ENCODE measurements at places on chromosomes 5 and 9. TPM values are rescaled to one million over a fixed set of nuclear protein-coding genes. Genes with fewer than 3 reads are reported as not detected.

GRCh38 chr9:134325096-134325812 lies 1.0 kb upstream of the RXRA start:
- no peak for DNase-seq

DNA sequence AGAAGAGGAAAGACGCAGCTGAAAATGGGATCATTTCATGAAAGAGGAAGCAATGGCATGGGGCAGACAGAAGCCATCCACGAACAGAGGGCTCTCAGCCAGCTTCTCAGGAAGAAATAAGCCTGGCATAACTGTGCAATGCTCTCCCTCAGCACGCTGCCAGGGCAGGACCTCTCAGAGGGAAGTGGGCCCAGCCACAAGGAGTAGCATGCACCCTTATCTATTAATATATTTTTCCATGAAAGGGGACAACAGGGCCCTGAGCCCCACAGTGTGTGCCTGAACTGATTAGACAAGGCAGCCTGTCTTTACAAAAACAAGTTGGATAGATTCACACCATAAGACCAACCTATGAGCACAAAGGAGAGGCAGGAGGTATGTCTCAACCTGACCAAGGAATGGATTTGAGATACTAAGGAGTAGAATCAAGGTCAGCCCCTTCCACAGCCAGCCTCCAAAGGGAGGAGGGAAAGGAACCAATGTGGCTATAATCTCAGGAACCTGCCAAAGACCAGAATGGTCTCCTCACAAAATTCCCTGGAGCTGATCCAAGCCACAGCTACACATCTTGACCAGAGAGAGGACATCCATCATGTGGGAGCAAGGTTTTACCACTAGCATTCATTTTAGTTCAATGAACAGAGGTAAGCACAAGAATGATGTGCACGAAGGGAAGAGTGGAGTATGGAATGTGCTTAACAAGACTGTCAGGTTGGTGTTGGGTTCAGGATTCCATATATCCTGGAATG lies 154.8 kb downstream of the SIL1 start:
- no peak for DNase-seq

DNA sequence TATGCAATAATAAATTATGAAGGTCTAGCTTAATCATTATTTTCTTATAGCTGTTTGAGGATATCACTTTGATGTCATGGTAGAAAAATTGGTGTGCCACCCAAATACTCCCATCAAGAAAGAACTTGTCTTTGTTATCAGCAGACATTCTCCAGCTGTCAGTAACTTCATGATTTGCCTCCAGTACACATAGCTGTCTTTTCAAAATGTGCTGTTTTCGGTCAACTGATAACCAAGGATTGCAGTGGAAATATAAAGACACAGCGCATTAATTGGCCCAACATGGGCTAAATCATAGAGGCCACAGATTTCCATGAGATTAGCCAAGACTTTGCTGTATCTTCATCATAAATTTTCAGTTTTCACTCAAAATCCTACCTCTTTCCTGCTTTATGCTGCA lies 993.5 kb upstream of the SEMA6A start:
- DNase-seq = no peak

- DNase-seq = no peak
These were observed 2.2 kb downstream of the FNIP1 start for GRCh38 chr5:131794586-131794985.

DNA sequence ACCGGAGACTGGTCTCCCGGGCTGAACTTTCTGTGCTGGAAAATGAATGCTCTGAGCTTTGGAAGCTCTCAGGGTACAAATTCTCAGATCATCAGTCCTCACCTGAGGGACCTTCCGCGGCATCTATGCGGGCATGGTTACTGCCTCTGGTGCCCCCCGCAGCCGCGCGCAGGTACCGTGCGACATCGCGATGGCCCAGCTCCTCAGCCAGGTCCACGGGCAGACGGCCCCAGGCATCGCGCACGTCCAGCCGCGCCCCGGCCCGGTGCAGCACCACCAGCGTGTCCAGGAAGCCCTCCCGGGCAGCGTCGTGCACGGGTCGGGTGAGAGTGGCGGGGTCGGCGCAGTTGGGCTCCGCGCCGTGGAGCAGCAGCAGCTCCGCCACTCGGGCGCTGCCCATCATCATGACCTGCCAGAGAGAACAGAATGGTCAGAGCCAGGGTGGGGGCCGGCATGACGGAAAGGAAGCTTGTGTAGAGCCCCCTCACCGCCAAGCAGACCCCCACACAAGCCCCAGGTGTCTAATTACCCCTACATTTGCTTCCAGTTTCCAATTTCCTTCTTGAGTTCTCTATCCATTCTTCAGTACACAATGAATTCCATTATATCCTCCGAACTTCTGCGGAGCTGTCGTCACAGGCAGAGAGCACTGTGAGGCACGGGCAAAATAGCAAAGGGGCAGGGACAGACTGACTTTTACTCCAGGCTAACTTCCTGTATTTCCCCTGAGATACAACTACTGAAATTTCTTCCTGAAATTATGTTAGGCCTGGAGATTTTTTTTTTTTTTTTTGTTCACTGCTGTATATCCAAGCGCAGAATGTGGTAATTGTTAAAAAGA lies 23.2 kb downstream of the CDKN2A start:
- DNase-seq = no peak

Gene PCDHB8
- 1.8 TPM for total RNA-seq

Gene SPINK13
- total RNA-seq = not detected

Gene PSAT1
- 166 TPM for total RNA-seq

Gene COQ4
- total RNA-seq = 51.0 TPM

All from neural crest cell (in vitro differentiated cells).